ENCODE measurements at places on chromosomes 5 and 9. TPM values are rescaled to one million over a fixed set of nuclear protein-coding genes. Genes with fewer than 3 reads are reported as not detected.

NUTM2F gene
- not detected for total RNA-seq

CTXN3 gene
- total RNA-seq: not detected

POU5F2 gene
- 2.7 TPM for total RNA-seq

DNM1 gene
- total RNA-seq: 7.9 TPM

LCN15 gene
- not detected for total RNA-seq

EQTN gene
- not detected for total RNA-seq

DBH gene
- not detected for total RNA-seq

CDHR2 gene
- total RNA-seq: not detected

GABBR2 gene
- 3.3 TPM for total RNA-seq

RAB3C gene
- 4.2 TPM for total RNA-seq

PCDHGB6 gene
- 6.2 TPM for total RNA-seq

LAMC3 gene
- 0.12 TPM for total RNA-seq

DNA sequence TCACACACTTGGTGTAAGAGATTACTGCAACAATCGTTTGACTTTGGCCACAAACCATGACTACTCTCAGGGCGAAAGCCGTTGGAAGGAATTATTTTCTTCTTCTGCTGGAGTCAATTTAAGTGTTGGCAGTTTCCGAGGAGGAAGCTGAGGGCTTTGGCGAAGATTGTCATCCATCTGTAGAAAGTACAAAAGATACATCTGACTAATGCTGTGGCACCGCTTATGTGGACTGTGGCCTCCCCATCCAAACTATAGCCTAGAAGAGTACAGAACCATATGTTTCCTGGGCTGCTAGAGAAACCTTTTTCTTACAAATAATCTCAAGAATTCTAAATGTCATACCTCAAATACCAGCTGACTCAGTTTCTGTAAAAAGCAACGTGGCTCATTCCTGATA is 7.4 kb downstream of the MTX3 start:
- no peak for DNase-seq

DNA sequence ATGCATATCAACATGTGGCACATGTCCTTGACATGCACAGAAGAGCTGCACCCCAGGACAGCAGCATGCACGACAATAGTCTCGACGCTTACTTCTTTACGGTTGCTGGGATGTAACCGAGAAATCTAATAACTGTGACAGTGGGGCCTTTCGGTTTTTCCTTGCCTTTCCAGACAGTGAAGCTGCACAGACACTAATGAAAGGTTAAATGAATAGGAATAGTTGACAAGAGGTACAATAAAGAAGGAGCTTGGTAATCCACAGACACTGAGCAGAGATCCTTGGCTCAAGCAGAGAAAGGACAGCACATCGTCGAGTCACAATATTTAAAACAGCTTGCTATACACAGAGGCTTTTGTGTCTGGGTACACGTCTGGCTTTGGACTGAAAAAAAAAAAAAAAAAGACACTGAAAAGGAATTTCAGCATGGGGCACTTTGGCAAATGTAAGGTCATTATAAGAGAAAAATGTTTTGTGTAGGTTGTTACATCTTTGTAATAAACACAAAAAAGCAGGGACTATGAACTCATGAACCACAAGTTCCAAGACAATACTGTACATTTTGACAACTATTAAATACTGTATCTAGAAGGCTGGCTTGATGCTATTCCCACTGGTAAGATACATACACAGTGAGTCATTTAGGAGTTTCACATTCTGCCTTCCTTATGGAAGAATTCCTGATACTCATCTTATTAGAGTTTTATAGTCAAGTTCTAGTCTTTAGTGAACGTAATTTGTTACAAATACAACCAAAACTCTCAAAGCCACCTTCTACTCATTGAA is 5.6 kb downstream of the BNC2 start:
- no peak for DNase-seq

DNA sequence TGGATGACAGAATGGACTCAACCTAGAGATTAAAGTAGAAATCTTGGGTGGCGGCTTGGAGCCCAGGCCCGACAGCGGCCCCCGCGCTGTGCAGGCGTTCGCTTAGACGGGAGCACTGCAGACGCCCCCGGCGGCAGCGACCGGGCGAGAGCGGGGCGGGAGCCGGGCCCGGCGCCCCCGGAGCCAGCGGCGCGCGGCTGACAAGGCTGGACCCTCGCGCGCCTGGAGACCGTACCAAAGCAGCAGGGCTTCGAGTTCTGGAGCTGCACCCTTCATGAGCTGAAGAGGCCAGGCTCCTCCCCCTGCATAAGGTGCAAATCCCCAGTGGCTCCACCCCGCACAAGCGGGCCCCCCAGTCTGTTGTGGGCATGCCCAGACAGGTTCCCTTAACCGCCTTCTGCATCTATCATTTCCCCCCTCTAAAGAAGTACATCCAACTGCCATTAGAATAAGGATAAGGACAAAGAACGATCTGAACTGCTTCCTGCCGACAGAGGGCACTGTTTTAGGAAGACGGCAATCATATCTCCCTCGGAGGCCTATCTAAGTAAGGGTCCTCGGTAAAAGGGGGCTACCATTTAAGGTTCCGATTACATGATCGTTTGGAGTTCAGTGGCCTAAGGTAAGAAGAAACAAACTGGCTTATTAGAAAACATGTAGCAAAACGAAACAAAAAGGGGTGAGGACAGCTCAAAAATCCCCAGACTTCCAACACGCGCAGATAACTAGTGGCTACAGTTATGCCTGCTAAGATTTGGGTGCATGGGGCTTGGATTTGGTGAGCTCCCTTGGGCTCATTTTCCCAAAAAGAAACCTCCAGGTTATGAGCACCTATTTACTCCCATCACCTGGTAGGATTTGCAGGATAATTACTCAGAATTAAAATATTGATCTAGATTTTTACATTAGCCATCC is 66.3 kb downstream of the RGMB start:
- DNase-seq: no peak

DNA sequence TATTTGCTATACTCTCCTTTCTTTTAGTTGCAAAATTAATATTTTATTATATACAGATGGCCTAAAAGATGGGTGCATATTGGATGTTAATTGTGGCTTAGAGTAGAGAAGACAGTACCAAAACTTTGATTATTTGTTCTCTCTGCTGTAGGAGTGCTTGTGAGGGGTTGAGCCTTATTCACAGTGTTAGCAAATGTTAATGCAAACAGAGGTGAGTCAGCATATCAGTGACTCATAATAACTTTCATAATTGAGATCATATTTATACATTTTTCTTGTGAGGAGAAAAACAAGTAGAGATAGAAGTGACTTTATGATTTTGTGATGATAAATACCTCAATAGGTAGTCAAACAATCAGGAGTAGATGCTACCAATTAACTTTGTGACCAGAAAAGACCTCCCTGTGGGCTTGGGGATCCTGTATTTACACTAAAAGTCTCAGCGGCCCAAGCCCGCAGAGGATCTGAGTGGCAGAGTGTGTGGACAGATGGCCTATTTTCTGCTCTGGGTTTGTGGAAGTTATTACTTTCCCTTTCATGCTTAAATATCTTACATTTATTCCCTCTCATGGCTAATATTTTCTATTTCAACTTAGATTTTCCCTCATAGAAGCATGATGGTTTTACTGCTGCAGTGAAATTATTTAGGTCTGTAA is 226.5 kb downstream of the TAF11L14 start:
- no peak for DNase-seq

GRCh38 chr9:133737774-133738639 is at the start of gene SARDH:
SARDH (minus strand) TSS chr9:133738352; CDS start chr9:133734173, 4,179 bp downstream.
- DNase-seq: no peak

GRCh38 chr5:126376443-126376842 is 46.8 kb upstream of the GRAMD2B start:
- no peak for DNase-seq

DNA sequence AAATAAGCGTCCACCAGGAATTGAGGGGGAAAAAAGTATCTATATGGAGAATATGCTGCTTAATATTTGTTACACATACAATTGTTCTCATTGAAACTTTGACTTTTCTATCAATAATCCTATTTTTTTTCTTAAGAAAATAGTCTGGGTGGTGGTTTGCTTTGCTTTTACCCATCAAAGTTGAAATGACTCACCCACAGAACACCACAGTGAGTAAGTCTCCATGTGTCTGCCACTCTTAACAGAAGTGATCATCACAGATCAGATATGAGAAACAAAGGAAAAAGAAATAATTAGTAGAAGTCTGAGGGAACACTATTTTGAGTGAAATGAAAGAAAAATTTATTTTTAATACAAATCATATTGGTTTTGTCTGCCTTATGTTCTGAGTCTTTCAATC is 742.8 kb downstream of the CDH9 start:
- DNase-seq: no peak

DNA sequence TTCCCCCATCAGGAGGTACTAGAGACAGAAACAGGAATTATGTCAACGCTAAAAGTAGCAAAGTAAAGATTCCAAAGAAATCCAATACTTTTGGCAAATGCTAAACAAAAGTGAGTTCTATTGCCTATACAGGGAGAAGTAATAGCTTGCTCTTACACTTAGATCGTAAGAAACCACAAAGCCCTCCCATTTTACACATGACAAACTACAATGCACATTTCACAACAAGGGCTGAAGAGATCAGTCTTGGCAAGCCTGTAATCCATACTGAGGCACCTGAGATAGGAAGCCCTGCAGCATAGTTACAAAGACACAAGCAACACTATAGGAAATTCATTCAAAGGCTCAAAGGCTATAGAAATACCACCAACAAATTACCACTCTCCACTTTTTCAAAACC is 7.7 kb downstream of the HNRNPK start:
- DNase-seq: no peak

- no peak for DNase-seq
Measured at GRCh38 chr9:27532046-27532445, 2.4 kb upstream of the MOB3B start.

DNA sequence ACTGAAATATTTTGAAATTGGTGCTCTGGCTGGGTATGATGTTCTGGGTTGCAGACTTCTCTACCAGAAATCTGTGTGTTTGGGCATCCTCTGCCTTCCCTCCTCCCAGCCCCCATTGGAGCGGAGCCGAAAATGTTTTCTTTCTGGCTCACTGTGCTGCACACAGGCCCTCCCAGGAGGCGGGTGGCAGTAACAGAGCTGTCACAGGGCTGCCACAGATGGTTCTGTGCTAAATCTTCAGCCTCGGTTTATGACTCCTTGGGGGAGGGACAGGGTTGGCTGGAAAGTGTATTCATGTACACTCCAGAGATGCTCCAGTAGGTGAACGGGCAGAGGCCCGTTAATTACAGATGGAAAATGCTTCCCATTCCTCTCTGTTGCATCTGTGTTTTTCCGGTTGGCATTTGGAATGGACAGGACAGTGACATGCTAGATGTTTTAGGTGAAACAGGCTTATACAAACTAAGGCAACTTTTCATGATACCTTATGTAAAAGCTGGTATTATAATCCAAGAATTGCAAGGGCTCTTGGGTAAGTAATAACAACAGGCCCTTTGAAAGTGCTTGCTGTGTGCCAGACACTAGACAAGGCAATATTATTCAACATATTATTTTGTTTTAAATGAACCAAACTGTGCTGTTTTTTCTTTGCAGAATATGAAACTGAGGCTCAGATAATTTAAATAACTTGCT is 180.2 kb downstream of the ADCY2 start:
- DNase-seq: no peak

DNA sequence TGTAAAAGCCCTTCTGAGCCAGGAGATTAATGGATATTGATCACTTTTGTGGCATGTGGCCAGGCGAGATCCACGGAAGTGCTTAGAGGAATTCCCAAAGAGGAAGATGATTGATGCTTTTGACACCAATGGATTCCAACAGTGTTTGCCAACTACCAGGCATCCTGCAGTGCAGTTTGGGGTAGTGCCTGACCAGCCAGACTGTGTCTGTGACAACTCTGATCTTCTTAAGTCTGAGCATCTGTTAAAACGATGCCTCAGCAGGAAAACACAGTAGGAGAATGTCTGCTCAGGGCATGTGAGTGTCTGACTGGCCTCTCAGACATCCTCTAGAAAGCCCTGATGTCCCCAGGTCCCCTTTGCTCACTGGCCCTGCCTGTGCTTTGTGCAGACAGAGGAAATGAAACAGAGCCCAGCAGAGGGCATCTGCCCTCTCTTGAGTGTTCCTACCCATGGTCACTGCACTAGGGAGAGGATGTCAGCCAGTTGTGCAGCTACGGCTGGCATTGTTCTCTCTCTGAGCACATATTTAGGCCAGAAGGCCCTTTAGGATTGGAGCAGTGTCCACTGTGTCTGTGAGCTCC is 57.0 kb downstream of the TRPC7 start:
- no peak for DNase-seq

- DNase-seq: no peak
Measured at GRCh38 chr5:141814064-141814964, 63.9 kb downstream of the PCDH1 start.

- no peak for DNase-seq
Measured at GRCh38 chr5:167346461-167346860, 945.0 kb upstream of the WWC1 start.

DNA sequence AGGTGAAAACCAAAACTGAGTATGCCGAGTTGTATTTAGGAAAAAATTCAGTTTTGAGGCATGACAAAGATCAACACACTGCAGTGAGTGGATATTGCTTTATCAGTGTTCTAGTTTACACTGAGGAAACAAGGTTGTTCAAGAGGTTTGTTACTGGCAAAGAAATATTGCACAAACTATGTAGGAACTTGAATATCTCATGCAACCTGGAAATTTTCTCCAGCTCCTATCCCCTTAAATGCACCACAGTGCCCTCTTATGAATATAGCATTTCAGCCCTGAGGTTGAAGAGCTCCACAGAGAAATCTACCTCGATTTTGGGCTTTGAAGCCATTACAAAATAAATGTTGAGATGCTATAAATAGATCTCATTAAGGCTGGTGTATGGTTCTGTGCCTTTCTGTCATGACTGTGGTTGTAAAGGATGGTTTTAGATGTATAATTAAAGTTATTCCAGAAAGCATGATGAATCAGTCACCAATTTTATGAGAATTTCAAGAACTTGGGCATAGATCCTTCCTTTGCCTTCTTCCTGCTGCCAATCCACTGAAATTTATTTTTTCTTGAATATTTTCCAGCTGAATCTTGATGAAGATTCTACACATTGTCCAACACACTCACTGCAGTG is 159.3 kb downstream of the SPATA31D1 start:
- DNase-seq: no peak

GRCh38 chr5:66856041-66856805 is 260.0 kb downstream of the MAST4 start:
- no peak for DNase-seq

- no peak for DNase-seq
Measured at GRCh38 chr5:5014586-5015235, 125.4 kb upstream of the ADAMTS16 start.

DNA sequence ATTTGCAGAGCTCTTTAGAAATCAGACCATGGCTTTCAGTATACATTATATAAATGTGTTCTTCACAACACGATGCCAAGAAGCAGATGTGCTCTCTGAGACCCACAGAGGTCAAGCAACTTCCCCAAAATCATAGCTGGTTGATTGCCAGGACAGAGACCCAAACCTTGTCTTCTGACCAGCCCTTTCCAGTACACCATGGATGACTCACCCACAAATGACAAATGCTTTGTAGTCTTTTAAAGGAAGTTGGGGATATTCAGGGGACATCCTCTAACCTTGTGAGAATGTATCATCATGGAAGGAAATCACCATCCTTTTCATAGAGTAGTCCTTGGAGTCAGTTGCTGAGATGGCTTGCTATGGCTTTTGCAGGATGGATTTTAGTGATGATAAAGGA is 30.1 kb downstream of the ZNF462 start:
- DNase-seq: no peak

GRCh38 chr9:85331626-85332025 is 410.1 kb downstream of the AGTPBP1 start:
- no peak for DNase-seq

- DNase-seq: no peak
Measured at GRCh38 chr9:20382460-20383071, 239.7 kb downstream of the MLLT3 start.

GRCh38 chr5:172173564-172174153 is 14.4 kb downstream of the STK10 start:
- no peak for DNase-seq
